Upper lobe of left lung (tissue), 6 donors: ENCODE measurements at places on chromosomes 4 and X. TPM values are rescaled to one million over a fixed set of nuclear protein-coding genes. Genes with fewer than 3 reads are reported as not detected.

DNA sequence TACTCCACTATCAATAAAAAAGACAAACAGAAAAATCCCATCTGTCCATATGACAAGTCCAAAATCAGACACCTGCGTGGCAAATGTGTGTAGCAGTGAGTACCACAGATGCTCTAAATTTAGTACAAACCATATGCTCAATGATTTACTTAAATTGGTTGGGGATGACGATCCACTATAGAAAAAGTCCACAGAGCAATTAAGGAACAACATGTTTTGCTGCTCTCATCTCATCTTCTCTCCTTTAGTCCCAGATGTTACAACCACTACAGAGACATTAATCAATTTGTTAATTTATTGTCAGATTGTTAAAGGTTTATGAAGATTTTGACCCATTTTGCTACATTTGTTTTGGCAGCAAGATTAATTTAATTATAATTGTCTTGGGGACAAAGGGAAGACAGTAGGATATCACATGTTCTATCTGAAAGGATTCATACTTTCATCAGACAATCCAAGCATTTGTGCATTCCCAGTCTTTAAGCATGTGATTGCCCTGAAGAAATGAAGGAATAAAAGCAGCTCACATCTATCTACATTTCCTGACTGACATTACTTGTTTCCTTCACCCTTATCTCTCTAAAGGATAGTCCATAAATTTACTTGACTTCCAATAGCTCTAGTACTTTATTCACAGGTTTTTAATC, 2268.1 kb downstream of the PCDH7 start:
- no peak for DNase-seq

The TNMD gene
- not detected for total RNA-seq

GRCh38 chr4:189897667-189898066, 43.0 kb upstream of the FRG1 start:
- DNase-seq, result no peak

DNA sequence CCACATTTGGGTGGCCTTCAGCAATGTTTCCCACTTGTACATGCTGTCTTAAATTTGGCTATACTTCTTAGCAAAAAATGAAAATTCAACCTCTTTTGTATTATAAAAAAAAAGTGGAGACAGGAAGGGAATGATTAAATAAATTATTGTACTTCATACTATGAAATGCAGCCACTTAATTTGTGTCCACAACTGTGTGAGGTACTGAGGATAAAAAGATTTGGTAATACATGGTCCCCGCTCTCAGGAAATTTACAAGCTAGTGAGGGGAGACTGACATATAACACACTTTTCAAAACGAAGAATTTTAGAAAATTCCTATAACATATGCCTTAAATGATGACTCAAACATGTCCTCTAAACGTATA, 105.0 kb downstream of the HNRNPD start:
- no peak for DNase-seq

The RBMXL3 gene
- total RNA-seq, result not detected

DNA sequence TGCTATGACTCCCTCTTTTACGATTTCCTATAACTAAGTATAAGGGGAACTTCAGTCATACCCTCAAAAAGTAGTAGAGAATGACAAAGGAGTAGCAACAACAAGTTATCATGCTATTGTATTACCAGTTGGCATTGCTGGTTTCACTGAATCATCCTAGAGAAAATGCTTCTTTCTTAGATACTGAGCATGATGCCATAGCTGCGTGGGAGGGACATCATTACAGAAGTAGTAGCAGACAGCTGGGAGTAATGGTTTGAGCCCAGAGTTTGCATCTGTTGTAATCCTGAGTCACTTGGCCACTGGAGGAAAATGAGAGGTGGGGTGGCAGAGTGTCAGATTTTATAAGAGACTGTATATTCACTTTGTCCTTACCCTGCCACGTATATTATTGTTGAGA, 38.6 kb downstream of the MTMR1 start:
- DNase-seq, result no peak

The CT47B1 gene
- not detected for total RNA-seq

GRCh38 chrX:31269914-31270313, 198.1 kb upstream of the FTHL17 start:
- no peak for DNase-seq

DNA sequence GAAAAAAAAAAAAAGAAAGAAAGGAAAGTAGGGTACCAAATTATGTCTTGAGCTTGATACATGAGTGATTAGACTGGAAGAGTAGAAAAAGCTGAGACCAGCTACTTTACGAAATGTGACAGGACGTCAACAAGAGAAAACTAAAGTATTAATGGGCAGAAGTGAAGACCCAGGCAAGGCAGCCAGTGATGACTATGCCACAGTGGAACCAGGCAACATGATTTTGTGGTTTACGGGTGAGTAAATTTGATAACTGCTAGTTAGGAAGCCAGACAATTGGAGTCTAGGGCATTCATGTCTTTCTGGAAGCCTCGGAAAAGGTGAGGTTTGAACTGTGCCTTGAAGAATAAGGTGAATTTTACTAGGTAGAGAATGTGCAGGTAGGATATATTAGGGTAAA, 326.4 kb downstream of the TENM3 start:
- no peak for DNase-seq

The MAGED4 gene
- total RNA-seq, result 2.1 TPM
